Astrocyte of the cerebellum (primary cell): ENCODE measurements at places on chromosomes 2 and 18.

DNA sequence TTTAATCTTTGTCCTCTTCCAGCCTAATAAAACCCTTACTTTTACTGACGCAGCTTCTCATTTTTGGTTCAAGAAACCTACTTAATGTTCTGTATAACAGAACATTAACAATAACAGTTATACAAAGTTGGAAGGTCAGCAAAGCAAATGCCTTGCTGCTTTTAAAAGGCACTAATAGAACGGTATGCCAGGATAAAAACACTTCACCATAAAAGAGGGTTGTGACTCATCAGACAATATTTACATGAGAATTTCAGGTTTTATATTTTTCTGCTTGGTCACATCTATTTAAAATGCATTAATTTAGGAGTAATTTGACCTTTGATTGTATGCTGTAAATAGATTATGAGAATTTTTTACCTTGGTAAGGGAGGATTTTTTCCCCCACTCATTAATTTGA is 3.0 kb downstream of the KLHL41 start:
- DNase-seq = no peak

GRCh38 chr18:77109648-77110019 is 22.9 kb downstream of the MBP start:
- no peak for DNase-seq

- DNase-seq = no peak
These were observed 19.9 kb upstream of the IL1RL1 start for GRCh38 chr2:102291319-102292075.

DNA sequence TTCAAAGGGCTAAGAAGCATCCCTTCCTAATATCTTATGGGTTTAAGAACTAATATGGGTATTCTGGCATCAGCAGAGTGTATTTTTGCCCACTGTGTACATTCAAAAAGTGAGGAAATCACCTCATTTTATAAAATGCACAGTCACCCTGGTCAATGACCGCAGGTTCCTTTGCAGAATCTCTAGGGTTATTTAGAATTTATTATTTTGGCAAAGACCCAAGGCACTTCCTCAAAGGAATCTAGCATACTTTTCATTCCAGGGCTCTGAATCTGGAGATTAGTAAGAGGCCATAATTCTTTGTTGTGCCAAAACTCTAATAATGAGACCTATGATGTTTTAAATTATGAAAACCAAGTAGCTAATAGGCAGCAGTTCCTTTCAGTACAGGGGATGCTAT is 27.2 kb upstream of the CDH2 start:
- DNase-seq = peak; percentile 87

GRCh38 chr2:188199716-188200128 is 92.0 kb upstream of the GULP1 start:
- peak; percentile 78 for DNase-seq
